CD4-positive, alpha-beta T cell treated with Interferon alpha-2 for 1 hour (primary cell): ENCODE measurements at places on chromosomes 6 and 20.

GRCh38 chr6:91437315-91437729, 850.5 kb upstream of the MAP3K7 start:
- DNase-seq: no peak

GRCh38 chr6:123715006-123715863, 78.5 kb upstream of the TRDN start:
- DNase-seq: peak; percentile 3

GRCh38 chr6:149990212-149990660, 26.5 kb downstream of the ULBP1 start:
- no peak for DNase-seq

GRCh38 chr6:105753207-105753606, 332.9 kb upstream of the PRDM1 start:
- no peak for DNase-seq

- DNase-seq: no peak
Measured at GRCh38 chr6:98292810-98293209, 541.6 kb upstream of the POU3F2 start.

- no peak for DNase-seq
Measured at GRCh38 chr6:130603391-130603790, 223.8 kb upstream of the SMLR1 start.

DNA sequence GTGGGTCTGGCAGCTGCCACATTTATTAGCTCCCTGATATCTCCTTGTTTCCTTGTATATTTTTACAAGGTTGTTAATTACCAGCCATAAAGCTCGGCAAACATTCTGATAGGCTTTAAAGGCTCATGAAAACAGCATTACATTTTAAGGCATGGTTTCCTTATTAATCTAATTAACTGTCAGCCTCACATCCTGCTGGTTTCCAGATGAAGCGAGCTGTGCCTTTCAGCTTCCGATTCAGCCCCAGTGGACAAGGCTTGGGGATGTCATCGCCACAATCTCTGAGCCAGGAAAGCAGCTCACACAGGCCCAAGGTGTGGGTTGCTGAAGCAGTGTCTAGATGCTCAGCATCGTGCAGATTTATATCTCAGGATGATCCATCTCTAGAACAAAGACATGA, 66.0 kb upstream of the RALY start:
- no peak for DNase-seq

- no peak for DNase-seq
Measured at GRCh38 chr6:43192911-43193310, 10.9 kb downstream of the CUL9 start.

DNA sequence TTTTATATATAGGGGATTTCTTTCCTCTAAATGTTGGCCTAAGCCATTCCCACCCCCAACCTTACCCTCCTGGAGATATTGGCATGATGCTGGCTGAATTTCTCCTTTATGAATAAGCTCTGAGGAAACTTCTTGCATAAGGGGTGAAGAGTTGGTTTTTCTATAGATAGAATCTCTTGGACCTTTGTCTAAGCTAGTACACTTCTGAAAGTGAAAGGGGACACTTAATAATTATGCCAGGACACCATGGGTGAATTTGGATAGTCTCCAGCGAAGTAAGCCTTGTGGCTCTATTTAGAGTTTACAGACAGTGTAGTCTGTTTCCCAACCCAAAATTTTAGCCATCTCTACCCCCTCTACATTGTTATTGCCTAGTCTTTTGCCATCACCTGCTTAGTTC, 27.1 kb upstream of the FABP7 start:
- no peak for DNase-seq

GRCh38 chr6:137848672-137849071, 18.4 kb upstream of the TNFAIP3 start:
- no peak for DNase-seq

DNA sequence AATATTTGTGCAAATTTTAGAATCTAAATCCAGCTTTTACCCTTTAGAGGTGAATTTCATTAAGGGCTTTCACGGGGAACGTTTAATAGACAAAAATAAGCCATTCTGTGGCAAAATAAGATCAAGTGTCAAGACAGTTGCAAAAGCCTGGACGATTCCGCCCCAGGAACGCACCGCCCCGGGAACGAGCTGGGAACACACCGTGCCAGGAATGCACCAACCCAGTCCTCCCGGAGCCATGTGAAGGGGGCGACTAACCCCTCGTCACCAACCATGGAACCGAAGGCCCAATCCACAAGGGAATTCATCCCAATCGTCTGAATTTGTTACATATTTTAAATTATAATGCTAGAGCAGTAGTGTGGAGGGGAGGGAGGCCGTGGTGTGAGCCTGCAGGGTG, 20.8 kb upstream of the TCFL5 start:
- DNase-seq: no peak

DNA sequence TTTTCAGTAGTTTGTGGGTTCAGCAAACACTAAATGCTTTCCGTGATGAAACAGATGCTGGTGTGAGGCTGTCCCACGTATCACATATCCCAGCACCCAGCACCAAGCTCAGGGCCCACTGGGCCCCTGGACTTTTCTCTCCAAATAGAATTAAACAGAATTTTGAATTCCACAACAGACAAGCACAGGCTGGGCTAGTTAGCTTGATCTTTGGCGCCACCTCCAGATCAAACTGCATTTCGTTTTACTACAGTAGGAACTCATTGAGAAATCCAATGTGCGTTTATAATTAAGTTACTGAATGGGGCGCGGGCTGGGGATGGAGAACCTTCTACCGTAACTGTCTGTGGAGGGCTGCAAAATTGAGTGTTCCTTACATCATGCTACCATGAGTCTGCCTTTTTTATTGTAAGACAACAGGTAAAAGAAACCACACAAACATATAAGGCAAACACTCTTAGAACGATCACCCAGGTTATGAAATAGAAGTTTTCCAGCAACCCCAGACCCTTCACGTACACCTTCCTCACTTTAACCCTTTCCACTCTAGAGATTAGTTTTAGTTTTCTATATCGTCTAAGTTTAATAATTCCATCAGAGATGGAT, 107.8 kb downstream of the ZFP64 start:
- DNase-seq: peak; percentile 57

GRCh38 chr6:2828629-2829028, 13.0 kb downstream of the SERPINB1 start:
- DNase-seq: no peak

- DNase-seq: no peak
Measured at GRCh38 chr6:89415185-89415584, 3.1 kb upstream of the RRAGD start.

- DNase-seq: no peak
Measured at GRCh38 chr6:97405818-97406409, 122.9 kb upstream of the MMS22L start.
